ENCODE measurements at places on chromosomes 11 and 22. TPM values are rescaled to one million over a fixed set of nuclear protein-coding genes. Genes with fewer than 3 reads are reported as not detected.

The ATL3 gene
- 76.1 TPM for total RNA-seq

DNA sequence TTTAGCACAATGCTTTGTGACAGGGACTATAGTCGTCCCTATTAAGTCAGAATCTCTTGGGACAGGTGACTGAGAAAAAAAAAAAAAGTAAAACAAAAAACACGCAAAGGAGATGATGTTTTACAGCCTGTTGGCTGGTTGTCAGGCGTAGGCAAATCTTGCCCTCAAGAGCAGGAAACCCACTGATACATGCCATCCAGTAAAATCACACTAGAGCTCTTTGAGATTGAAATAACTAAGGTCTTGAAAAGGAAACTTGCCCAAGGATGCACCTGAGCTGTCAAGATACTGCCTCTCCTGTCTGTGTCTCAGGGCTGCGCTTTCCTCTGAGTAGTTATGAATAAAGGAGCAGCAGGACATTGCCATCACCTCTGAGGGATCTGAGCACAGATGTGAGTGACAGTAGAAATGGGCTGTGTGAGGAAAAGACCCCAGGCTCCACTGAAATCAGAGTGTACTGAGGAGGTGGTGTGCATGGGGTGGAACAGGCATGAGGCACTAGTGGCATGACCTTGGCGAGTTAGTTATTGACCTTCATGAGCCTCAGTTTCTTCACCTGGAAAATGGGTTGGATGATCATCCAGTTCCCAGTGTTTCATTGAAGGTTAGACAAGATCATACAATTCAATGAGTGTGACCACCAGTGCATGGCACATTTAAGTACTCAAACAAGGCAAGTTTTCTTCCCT, 23.3 kb downstream of the MICAL2 start:
- no peaks in the 10 kb centered on the region for H3K27me3 ChIP-seq
- H3K4me3 ChIP-seq: no peak overlapping the region
- no peak overlapping the region for H3K27ac ChIP-seq
- H3K36me3 ChIP-seq: no peaks in the 10 kb centered on the region

DNA sequence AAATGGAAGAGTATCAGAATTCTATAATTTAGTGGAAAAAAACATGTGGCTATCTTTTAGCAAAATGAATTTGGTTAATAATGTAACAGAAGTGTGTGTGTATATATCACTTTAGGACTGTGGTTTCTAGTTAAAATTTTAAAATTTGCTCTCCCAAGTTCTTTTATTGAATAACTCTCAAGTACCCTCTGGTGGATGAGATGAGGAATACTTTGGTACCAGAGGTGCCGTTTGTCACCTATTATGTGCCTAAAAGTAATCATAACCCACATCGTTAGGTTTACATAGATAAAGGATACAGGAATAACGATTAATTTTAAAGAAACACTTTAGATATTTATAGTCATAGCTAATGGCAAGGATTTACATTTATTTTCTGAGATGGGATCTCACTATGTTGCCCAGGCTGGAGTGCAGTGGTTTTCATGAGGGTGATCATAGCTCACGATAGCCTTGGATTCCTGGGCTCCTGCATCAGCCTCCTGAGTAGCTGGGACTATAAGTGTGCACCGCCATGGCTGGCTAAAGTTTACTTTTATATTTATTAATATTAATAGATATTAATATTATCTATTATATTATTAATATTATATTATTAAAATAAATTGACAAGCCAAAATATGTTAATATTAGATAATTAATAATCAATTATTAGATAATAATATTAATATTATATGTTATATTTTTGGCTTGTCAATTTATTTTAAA, 66.7 kb upstream of the CAPRIN1 start:
- H3K36me3 ChIP-seq: no peaks in the 10 kb centered on the region
- no peak overlapping the region for H3K4me3 ChIP-seq
- no peaks in the 10 kb centered on the region for H3K27me3 ChIP-seq
- H3K4me1 ChIP-seq: peaks cover 5% of the 10 kb centered on the region

DNA sequence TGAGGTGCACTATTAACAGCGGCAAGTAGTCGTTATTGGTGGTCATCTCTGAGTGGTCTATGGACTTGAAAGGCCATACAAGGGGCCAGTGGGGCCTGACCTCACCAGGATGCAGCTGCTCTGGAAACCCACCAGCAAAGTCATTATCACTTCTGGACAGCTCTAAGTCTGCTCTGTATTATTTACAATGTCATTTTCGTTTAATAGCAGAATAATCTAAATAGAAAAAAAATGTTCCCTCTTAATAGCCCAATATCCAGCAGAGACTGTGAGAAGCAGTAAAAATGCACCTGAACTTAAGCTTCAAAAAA, 85.0 kb upstream of the EED start:
- H3K4me1 ChIP-seq: peaks cover 9% of the 10 kb centered on the region
- no peaks in the 10 kb centered on the region for H3K27me3 ChIP-seq
- no peak for DNase-seq
- no peak overlapping the region for H3K4me3 ChIP-seq
- H3K27ac ChIP-seq: no peak overlapping the region

The MUC6 gene
- not detected for total RNA-seq

- H3K4me3 ChIP-seq: peak overlapping the region; percentile 53
- peaks cover 36% of the 10 kb centered on the region for H3K4me1 ChIP-seq
Measured at GRCh38 chr11:43943931-43944751, 1.7 kb downstream of the C11orf96 start.

GRCh38 chr11:36744375-36745168, 146.5 kb upstream of the RAG2 start:
- H3K27ac ChIP-seq: no peak overlapping the region
- H3K4me1 ChIP-seq: no peaks in the 10 kb centered on the region
- no peak overlapping the region for H3K4me3 ChIP-seq
- DNase-seq: peak; percentile 81
- no peaks in the 10 kb centered on the region for H3K27me3 ChIP-seq
- no peaks in the 10 kb centered on the region for H3K36me3 ChIP-seq

The TMX2 gene
- total RNA-seq: 88.3 TPM

DNA sequence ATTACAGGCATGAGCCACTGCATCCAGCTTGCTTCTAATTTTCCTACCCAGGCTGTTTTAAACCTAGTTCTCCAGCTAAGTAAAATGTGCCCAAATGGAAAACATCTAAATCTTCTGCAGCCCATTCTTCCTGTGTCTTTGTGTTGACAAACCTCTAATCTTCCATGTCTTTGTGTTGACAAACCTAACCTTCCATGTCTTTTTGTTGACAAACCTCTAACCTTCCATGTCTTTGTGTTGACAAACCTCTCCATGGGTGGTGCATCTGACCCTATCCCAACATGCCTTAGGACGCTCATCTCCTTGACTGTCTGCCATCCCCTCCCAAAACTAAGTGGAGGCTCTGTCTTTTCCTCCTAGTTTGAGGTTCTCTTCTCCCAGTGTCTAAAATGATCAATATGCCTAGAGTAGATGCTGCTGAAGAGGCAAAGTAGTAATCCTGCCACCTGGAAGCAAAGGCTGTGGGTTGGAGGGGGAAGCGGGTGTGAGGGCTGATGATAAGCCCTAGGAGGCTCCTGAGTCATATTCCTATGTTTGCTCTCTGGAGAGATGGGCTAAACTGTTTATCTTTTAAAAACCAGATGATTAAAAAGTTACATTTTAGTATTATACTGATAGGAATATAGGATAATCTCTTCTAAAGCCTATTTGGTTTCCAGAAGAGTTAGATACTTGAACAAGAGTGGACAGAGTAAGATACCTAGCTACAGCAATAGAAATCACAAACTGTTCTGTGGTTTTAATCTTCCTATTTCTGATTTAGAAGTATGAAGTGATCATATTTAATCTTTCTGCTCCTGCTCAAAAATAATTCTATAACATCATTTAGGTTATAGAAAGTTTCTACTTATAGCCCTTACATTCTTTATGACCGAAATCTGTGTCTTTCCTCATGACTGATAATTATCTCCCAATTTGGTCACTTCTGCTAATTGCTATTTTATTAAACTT, 7.9 kb downstream of the FEN1 start:
- no peak overlapping the region for H3K27ac ChIP-seq
- no peak for DNase-seq
- H3K4me3 ChIP-seq: no peak overlapping the region
- H3K36me3 ChIP-seq: peaks cover 63% of the 10 kb centered on the region
- H3K4me1 ChIP-seq: peaks cover 4% of the 10 kb centered on the region

All from left lung (tissue), 14 donors.